ENCODE measurements at places on chromosomes 3 and 15.
A peak's percentile ranks its signal among the peaks of the same experiment; 100 is the strongest.

GRCh38 chr3:151992326-151993041 is 119.0 kb downstream of the SUCNR1 start:
- DNase-seq, result no peak

DNA sequence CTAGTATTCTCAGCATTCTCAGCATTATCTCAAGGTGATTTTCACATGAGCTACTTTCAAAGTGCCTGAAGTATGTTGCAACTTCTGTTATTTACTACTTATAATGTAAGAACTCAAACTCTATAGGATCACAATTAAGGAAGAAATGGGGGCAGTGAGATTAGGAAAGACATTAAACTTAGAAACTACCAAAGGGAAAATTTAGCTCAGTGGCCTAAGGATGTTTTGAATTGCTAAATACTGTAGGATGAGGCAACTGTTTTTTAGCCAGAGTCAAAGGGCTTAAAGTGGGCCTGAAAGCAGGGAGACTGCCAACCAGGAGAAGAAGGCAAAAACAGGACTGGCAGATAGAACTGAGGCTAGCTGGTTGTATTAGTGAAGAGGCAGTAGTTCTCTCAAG is 55.5 kb upstream of the MBNL1 start:
- no peak for DNase-seq

DNA sequence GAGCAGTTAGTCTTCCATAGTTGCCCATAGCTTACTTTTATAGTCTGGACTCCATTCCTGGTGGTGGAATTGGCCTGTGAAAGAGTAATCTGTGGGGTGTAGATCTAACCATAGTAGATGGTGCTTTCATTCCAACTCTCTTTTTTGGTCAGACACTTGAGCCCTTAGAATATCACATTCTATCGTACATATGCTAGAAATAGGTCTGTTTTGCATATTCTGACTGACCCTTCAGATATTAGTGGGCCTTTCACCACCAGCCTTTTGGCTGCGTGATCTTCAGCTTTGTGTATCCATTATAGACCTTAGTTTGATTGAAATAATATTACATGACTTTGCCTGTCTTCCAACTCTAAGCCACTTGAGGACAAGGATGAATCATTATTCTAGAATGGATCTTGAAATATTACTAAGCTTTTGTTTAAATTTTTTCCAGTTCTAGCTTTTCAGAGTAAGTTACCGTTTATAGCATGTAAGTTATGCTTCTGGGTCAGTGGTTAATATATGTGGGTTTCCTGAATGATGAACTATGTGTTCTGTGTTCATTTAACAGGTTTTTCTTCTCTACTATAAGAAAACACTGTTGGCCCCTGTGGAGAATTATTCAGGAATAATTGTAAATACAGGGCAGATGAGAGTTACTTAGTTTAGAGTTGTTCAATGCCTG is 8.7 kb downstream of the RAB7A start:
- no peak for DNase-seq

DNA sequence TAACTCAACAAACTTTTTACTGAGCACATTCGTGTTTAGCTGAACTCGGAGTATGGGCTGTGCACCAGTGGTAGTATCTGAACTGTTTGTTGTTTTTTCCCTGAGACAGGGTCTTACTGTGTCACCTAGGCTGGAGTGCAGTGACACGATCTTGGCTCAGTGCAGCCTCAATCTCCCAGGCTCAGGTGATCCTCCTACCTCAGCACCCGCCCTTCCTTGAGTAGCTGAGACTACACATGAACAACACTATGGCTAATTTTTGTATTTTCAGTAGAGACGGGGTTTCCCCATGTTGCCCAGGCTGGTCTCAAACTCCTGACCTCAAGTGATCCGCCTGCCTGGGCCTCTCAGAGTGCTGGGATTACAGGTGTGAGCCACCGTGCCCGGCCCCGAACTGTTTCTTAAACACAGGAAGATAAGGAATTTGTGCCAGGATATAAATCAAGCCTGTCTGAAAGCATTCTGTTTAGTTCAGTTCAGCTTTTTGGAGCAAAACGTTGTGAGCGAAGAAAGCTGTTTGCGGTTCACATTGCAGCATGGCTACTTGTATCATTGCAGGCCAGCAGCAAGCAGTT is 40.4 kb upstream of the SKOR1 start:
- no peak for DNase-seq

GRCh38 chr15:92107510-92107909 is 254.0 kb downstream of the SLCO3A1 start:
- no peak for DNase-seq

DNA sequence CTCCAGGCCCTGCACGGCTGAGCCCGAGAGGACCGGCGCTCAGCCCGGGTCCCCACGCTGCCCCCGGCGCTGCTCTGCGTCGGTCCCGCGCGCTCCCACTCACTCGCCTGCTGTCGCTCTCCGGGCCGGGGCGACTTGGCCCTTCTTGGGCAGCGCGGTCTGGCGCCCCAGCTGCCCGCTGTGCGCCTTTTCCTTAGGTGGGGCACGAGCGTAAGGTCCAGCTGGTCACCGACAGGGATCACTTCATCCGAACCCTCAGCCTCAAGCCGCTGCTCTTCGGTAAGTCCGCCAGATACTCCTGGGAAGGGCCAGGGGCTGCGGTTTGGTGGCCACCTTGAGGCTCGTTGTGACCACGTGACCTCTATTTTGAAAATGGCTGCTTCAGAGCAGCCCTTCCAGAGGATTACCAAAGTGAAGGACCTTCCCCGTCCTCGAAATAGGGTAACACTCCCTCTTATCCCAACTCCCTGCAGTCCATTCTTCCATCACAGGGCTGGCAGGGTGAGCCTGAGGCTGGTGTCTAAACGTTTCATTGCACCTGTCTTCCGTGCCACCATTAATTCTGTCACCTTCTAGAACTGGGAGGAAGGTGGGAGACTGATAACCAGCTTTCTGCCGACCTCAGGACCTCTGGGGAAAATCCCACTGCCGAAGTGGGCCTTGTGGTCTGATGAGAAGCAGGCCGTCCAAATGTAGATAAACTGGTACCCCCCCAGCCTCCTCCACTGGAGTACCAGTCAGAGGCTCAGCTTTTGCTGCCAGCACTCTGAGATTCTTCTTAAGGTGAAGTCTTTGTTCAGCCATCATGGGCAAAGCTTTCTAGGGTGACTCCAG is 812 bp downstream of the P4HTM start:
- peak; percentile 33 for DNase-seq

- DNase-seq, result no peak
Measured at GRCh38 chr3:107637416-107638183, 114.8 kb downstream of the BBX start.

- DNase-seq, result no peak
Measured at GRCh38 chr3:9914011-9914410, 2.9 kb upstream of the IL17RC start.

GRCh38 chr3:157652366-157652765 is 149.2 kb upstream of the VEPH1 start:
- DNase-seq, result no peak

DNA sequence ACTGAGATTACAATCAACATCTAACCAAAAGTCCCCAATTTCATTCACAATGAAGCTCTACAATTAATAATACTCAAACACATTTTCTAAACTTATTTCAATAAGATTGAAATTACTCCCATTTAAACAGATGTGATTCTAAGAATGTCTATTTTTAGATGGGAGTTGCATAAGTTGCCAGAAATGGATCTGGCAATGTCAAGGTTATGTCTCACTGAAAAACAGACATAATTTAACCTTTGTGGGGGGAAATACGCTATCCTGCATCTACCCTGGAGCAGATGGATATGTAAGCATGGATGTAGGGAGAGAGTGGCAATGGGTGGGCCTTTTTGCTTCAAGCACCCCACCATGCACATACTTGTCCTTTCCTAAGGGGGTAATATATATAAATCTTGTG is 6.7 kb upstream of the EIF1B start:
- no peak for DNase-seq

DNA sequence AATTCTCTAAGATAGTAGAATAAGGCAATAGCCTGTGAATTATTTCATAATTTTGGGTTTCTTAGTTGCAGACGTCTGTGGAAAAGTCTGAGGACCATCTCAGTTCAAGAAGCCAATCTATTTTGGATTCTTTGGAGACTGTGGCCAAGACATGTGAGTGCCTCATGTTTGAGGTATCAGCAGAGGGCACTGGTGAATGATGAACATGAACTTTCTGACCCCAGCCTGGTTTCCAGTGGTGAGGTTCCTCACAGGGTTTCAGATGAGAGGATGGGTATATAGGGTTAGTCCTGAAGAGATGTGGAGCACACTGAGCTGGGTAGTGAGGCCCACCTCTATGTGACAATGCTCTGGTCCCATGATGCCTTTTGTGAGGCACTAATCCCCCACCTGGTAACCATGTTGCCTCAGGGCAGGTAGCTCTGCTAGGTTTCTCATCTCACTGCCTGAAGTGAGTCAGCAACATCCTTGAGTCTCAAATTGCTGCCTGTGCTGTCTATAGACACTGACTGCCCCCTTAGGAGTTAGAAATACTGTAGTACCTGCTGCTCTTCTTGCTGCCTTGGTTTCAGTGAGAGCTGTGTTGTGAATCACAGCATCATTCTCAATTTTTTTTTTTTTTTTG is 32.3 kb downstream of the C3orf62 start:
- no peak for DNase-seq

DNA sequence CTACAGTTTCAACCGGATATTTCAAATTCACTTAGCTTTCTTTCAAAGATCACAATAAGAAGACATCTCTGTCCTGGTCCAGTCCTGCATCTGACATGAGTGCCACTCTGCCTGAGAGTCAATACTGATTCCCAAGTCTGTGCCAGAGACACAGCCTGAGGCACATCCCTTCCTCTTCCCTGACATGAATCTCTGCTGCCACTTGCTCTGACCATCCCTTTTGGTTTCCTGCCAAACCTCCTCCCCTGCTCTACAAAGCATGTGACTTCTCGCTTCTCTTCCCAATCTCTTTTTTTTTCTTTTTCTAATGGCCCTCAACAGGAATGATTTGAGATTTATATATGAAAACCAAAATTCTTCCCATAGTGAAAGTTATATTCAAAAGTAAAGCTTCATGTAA is 117.9 kb downstream of the MECOM start:
- no peak for DNase-seq

DNA sequence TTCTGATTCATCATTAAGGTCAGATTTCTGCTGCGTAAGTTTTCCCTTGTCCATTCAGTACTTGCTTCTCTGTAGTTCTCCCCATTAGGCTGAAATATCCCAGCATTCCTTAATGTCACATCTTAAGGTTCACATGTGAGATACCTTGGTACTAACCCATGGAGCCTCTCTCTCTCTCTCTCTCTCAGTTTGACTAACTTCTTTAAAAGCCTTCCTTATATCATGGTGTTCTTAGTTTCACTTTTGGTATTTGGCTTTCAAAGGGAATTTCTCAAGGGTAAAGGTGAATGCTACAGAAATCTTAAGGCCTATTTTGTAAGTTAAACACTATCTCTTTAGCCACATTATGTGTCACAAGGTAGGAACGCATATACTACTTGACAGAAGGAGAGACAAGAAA is 427.3 kb upstream of the ZNF717 start:
- DNase-seq, result no peak

- no peak for DNase-seq
Measured at GRCh38 chr3:66019896-66020295, 18.8 kb downstream of the MAGI1 start.

DNA sequence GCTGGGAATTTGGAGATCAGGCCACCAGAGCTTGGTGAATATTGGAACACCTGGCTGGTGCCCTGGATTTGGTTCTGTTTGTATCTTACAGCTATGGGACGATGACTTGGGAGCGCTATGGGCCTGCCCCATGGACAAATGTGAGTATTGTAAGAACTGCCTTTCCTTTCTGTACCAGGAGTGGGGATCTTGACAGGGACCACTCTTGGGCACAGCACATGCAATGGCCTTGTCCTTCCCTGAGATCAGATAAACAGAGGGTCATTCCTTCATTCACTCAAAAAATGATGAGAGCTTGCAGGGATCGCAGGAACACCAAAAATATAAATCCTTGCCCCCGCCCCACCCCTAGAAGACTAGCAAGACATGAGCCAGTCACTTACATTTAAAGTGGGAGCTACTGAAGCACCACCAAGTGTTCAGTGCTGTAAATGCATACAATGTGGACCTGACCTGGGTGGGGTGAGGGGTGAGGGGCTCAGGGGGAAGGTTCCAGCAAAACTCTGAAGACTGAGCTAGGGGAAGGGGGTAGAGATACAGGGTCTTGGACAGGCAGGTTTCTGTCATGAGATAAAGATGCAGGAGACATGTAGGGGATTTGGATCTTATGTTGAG is 2.7 kb upstream of the CRELD1 start:
- no peak for DNase-seq

GRCh38 chr15:78951841-78952238 is 7.0 kb upstream of the CTSH start:
- no peak for DNase-seq

- no peak for DNase-seq
Measured at GRCh38 chr15:42070976-42071350, 23.4 kb downstream of the PLA2G4D start.

- no peak for DNase-seq
Measured at GRCh38 chr3:62632510-62633294, 242.5 kb downstream of the CADPS start.

DNA sequence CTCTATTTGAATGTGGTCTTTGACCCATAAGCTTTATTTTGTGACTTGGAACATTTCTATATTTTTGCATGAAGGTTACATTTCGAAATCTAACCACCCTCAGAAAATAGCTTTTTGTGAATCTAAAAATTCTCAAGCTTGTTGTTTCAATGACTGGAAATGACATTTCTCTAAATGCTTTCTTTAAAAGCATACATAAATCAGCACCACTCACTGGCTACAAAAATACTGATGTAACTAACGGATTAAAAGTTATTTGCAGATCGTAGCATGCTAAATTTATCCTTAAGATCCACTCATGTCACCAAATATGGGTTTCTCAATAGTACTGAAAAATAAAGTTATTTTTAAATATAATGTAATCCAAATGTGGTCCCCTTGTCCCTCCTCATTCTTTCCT is 55.2 kb upstream of the ACAN start:
- DNase-seq, result no peak

DNA sequence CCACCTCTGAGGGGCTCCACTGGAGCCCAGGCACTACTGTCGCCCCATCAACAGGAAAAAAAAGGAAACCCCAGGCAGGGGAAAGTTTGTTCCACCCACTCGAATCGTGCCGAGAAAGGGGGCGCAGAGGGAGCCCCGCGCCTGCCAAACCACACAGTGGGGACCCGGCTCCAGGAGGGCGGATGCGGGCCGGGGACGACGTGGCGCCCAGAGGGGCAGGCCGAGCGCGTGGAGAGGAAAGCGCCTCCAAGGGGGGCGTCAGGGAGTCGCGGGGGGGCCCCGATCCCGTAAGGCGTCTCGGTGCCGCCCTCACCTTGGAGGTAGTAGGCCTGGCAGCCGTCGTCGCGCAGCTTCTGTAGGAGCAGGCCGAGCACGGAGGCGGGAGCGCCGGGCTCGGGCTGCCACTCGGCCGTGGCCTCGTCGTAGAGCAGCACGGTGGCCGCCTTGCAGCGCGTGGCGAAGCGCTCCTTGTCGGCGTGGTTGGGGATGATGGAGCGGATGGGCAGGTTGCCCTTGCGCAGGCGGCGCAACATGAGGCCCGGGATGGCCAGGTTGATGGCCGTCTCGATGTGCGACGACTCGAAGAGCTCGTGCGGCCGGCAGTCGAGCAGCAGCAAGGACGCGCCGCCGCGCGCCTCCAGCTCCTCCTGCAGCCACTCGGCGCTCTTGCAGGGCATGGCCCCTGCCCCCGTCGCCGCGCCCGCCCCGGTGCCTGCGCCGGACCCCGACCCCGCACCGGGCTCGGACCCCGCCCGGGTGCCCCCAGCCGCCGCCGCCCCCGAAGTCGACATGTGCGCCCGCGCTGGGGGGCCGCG is 627 bp downstream of the DUSP7 start:
- DNase-seq, result peak; percentile 35

- no peak for DNase-seq
Measured at GRCh38 chr15:68028888-68029207, 25.3 kb upstream of the PIAS1 start.

- no peak for DNase-seq
Measured at GRCh38 chr3:106120356-106120755, 251.5 kb upstream of the CBLB start.

Data from effector memory CD4-positive, alpha-beta T cell (primary cell).